Hippocampal formation (tissue), 2 donors: ENCODE measurements at places on chromosomes 16 and 17.
A peak's percentile ranks its signal among the peaks of the same experiment; 100 is the strongest.

DNA sequence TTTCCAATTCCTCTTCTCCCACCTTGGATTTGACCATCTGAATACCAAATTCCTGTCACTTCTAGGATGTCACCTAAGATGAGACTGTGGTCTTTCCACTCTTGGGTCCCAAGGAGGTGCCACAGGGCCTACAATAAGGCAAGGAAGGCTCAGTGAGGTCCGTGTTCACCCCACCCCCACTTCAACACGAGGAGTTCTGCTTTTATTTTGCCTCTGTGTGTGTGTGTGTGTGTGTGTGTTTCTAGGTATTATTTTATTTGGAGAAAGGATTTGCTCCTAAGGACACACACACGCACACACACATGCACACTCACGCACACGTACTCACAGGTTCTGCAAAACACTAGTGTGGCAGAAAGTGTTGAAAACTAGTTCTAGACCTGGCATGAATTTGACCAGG lies 24.5 kb upstream of the PHOSPHO1 start:
- DNase-seq: no peak

GRCh38 chr16:85840801-85841200 lies 41.3 kb downstream of the COX4I1 start:
- DNase-seq: no peak

DNA sequence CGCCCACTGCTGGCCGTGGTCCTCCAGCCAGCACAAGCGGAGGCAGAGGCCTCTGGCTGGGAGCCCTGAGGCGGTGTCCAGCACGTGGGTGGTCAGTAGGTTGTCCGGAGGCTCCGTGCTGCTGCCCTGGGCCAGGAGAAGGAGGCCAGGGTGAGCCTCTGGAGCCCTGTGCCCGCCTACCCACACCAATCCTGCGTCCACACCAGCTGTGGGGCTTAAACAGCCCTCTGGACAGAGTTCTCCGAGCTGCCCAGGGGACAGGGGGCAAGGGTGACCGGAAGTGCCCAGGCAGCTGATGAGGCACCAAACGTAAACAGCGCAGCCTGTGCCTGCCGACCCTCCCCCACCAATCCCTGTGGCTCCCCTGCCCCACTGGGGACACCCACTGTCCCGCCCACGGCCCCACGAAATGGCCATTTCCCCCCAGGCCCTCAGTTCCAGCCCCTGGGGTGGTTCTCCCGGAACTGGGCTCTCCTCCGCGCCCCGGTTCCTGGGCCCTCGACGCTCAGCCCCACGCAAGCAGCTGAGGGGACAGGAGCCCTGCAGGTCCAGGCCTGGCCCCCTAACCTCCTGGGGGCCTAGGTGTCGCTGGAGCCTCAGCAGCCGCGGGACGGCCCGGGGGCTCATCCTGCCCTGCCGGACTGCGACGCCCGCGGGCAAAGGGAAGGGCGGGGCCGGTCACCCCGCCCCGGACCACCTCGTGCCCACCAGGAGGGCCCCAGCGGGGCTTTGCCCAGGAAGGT lies 27.9 kb upstream of the DBNDD1 start:
- DNase-seq: peak; percentile 10

DNA sequence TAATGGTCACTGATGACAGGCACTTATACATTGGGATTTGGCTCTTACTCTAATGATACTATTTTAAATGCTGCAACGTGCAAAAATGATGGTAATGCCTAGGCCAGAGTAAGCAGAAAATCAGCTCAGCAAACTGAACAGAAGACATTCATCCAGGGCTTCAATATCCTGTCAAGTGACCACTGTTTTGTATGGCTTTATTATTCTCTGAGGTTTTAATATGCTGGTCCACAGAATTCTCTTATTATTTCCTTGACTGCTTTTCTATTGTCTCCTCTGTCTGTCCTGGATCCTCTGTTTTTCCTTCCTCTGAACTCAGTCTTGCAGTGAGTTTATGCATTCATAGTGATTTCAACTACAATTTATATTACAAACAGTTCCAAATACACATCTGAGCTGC lies 90.8 kb upstream of the PMFBP1 start:
- DNase-seq: no peak

DNA sequence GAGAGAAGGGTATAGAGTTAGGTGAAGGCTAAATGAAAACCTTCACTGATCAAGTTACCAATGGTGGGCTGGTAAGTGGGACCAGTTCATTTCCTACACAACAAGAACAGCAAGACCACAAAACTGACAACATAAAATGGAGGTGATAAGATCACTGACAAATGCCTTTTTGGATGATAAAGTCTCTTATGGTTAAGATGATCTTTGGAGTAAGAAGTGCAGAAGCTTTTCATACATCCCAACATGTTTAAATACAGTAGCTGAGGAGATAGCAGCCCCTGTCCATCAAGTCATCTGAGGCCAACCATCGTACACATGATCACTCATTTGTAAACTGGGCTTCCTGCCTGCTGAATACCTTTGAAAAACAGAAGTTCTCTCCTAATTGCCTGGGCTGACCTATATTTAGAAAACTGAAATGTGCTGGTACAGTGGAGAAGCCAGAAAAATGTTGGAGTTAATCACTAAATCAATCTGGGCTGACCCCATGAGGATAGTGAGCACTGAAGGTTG lies 259.0 kb upstream of the ZFHX3 start:
- DNase-seq: no peak

GRCh38 chr16:11583889-11584565 lies 2.7 kb downstream of the LITAF start:
- DNase-seq: peak; percentile 11

GRCh38 chr17:37650419-37651003 lies 7.3 kb upstream of the DDX52 start:
- no peak for DNase-seq

- DNase-seq: no peak
Measured at GRCh38 chr16:81593481-81593880, 148.9 kb downstream of the CMIP start.

GRCh38 chr16:6926762-6927161 lies 405.9 kb upstream of the RBFOX1 start:
- DNase-seq: no peak

DNA sequence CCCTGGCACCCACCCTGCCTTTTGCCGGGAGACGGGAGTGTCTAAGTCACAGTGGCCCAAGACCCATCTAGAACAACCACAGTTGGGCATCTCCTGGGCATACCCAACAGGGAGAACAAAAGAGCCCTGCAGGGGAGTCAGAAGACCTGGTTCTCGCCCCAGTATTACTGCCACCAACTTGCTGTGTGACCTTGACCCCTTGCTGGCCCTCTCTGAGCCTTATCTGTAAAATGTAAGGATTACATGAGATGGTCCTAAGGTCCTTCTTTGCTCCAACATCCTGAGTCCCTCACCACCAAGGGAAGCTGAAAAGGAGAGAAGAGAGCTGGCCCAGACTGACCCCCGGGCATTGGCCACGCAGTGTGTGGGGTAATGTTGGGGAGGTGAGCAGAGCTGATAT lies 119.0 kb downstream of the CCT6B start:
- DNase-seq: no peak

DNA sequence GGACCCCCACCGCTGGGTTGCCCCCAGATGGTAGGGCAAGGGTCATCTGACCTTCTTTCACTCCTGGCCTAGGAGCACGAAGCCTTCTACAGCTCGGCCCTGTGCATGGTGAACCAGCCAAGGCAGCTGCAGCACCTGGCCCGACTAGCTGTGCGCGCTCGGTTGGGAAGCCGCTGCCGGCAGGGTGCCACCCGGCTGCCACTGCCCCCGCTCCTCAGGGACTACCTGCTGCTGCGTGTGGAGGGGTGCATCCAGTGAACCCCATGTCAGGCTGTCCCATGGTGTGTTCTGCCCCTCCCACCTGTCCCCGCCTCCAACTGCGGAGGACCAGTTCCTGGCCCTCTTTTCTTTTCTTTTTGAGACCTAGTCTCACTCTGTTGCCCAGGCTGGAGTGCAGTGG lies 7.6 kb downstream of the ASB16 start:
- no peak for DNase-seq

GRCh38 chr17:71164561-71164960 lies 956.3 kb upstream of the SOX9 start:
- no peak for DNase-seq

- no peak for DNase-seq
Measured at GRCh38 chr17:81341516-81342268, 46.6 kb upstream of the SLC38A10 start.

DNA sequence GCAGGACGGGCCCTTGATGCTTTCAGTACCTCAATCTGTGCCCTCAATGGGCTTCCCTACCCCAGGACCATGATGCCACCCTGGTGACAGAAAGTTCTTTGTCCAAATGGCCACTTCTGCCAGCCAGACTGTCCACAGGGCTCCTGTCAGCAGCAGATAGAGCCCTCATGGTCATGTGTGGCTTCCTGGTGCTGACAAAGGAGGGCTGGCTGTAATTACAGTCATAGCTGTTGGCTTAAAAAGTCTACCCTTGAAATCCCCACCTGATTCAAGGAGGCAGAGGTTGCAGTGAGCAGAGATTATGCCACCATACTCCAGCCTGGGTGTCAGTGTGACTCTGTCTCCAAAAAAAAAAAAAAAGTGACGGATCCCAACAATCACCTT lies 3.3 kb downstream of the TRPV2 start:
- no peak for DNase-seq

DNA sequence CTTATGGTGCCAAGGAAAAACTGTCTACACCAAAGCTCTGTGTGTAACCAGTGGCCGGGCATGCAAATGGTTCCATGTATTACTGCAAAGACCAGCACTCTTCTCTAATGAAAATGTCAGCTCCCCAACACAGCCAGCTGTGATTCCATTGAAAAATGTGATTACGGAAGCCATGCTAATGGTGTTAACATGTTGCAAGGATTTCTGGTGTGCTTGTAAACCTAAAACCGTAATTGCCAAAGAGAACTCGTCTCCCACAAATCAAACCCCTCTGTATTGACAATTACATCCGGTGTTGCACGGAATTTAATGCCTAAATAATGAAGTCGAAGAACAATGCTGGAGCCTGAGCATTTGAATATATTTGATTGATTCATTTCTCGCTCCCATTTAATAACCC lies 351.7 kb downstream of the NPIPA8 start:
- DNase-seq: no peak

DNA sequence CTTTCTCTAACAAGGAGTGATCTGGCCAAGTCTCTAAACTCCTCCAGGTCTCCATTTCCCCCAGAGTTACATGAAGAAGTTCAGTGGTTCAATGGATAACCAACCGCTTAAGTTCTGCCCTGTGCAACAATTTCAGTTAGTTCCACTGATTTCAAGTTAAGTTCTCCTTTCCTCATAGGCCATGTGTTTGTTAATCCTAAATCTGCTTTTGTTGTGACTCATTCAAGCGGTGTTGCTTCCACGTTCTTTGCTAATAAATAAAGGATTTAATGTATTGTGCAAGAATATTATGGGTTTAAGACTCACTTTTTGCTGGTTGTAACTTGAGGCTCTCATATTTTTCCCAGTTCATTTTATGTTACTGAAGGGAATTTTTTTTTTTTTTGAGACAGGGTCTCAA lies 36.3 kb downstream of the GNA13 start:
- no peak for DNase-seq

DNA sequence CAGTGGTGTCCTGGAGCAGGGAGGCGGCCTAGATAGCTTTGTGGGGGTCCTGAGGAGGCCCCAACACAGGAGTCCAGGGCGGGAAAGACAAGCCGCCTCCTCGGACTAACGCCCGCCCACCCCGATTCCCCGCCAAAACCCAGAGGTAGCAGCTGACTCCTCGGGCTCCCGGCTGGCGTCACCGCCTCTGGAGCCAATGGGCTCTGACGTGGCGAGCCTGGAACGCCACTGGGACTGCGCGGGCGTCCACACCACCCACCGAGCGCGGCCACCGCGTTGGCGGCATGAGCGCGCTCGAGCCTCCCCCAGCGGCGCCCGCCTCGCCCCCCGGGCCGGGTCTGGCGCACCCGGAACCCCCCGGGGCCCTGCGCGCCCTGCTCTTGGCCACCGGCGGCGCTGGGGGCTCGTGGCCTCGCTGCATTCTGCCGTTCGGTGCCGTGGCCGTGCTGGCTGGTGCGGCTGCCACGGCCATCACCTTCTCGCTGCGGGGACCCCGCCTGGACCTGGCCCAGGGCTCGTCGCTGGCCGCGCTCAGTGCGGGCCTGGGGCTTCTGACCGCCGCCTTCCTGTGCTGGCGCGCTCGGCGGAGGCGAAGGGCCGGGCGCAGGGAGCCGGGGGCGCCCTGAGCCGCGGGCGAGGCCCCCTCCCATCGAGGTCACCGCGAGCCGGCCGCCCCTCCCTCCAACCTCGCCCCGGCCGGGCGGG lies 3.4 kb upstream of the NTN3 start:
- DNase-seq: no peak

DNA sequence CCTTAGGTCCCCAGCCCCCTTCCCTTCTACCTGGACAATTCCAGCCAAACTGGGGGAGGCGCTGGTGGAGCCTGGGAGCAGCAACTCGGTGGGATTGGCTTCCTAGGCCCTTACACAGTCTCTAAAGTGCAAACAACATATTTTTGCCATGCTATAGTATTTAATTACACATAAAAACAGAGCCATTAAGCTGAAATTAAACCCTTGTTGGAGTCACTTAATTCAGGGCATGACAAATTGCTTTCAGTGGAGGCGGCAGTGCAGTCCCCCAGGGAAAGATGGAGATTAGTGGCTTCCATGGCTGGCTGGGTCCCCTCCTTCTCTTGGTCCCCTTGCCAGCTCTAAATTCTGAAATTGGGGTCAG lies 17.3 kb downstream of the IGFBP4 start:
- no peak for DNase-seq

GRCh38 chr16:35431829-35432663 lies 1972.6 kb downstream of the TP53TG3F start:
- DNase-seq: peak; percentile 11
